Right forelimb (tissue), 1 donor: ENCODE measurements at places on chromosomes 1 and 21.

GRCh38 chr1:40435471-40435870 is 14.8 kb upstream of the ZFP69B start:
- no peak for DNase-seq

- no peak for DNase-seq
These were observed 119.4 kb downstream of the CAMTA1 start for GRCh38 chr1:6904476-6905170.

- DNase-seq: no peak
These were observed 105.5 kb downstream of the TNR start for GRCh38 chr1:175637911-175638310.

GRCh38 chr1:230693221-230693620 is 20.7 kb downstream of the AGT start:
- DNase-seq: no peak

DNA sequence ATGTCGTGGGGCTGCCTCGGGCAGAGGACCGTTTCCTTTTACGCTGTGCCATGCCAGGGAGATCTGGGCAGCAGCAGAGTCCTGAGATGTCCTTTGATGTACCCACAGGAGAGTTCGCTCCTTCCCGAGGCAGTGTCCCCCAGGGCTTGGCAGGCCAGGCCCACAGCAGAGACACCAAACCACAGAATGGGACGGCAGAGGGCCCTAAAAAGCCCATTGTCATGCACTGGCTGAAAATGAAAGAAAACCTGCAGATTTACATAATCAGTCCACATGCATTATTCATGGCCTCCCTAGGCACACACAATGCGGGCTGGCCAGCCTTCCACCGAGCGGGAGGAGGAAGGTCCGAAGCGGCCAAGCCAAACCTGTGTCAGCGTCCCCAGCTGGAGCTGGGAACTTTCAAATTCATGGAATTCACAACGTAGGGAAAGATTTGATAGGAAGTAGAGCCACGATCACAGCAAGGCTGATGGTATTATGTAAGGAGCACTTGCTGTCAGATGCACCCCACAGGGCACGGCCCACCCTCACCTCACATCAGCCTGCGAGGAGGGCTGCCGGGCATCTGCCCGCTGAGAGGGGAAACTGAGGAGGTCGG is 25.3 kb upstream of the EFHD2 start:
- no peak for DNase-seq
